ENCODE measurements at places on chromosomes 2 and 18. TPM values are rescaled to one million over a fixed set of nuclear protein-coding genes. Genes with fewer than 3 reads are reported as not detected.
A peak's percentile ranks its signal among the peaks of the same experiment; 100 is the strongest.

- no peak for DNase-seq
Observed at GRCh38 chr2:62895632-62896009, 155.0 kb upstream of the OTX1 start.

- no peak for DNase-seq
Observed at GRCh38 chr2:18125303-18125702, 246.8 kb downstream of the KCNS3 start.

GRCh38 chr2:141557329-141558095, 573.3 kb downstream of the LRP1B start:
- peak; percentile 25 for DNase-seq

GRCh38 chr2:130251873-130252620, 53.8 kb upstream of the TUBA3E start:
- DNase-seq, result peak; percentile 24

GRCh38 chr2:238873381-238873801, 25.5 kb downstream of the TWIST2 start:
- DNase-seq, result no peak

DNA sequence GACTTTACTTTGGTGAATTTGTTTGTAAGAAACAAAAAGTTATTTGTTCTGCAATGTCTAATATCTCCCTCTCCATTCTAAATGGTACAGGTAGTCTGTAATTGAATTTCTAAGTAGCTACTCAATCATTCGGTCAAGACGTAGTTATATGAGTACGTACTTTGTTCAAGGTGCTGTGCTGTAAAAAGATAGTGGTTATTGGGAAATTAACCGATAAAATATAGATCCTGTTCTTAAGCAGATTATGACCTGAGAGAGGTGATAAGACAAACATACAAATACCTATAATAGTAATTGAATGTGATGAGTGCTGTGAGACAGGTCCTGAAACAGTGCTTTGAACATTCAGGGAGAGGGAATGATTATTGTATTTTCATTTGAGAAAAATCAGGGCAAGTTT, 7.1 kb downstream of the NCOA1 start:
- DNase-seq, result no peak

GRCh38 chr2:109218087-109218791, 89.2 kb downstream of the SH3RF3 start:
- DNase-seq, result no peak

DNA sequence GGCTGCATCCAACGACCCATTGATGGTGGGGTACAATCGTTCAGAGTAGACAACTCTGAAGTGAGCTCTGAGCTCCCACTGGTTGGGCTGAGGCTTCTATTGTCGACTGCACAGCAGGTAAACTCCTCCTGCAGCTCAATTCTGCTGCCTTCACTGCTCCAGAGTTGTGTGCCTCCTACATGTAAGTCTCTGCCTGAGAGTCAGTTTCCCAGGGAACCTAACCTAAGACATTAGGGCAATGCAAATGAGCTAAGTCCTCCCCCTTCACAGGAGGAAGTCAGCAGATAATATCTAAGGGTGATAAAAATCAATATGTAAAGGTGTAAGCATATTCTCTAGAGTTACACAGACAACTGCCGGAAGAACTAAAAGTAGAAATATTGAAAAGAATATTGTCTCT, 22.5 kb upstream of the ACYP2 start:
- DNase-seq, result no peak

- DNase-seq, result no peak
Observed at GRCh38 chr2:50956886-50957285, 75.0 kb downstream of the NRXN1 start.

- no peak for DNase-seq
Observed at GRCh38 chr18:13284330-13285027, 65.9 kb downstream of the LDLRAD4 start.

- no peak for DNase-seq
Observed at GRCh38 chr2:106168657-106169056, 25.4 kb downstream of the UXS1 start.

GRCh38 chr2:113915082-113915819, 25.4 kb downstream of the ACTR3 start:
- no peak for DNase-seq

DNA sequence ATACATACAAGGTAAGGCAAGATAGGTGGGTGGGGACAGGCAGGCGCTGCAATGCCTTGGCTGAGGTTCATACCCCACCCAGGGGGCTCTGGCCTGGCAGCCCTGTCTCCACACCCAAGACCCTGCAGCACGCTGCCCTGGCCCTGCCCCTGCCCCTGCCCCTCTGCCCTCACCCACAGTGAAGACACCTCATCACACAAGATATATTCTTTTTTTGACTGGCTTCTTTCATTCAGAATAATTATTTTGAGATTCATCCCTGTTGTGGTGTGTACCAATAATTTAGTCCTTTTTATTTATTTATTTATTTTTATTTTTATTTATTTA, 11.4 kb upstream of the B3GNT7 start:
- DNase-seq, result no peak

DNA sequence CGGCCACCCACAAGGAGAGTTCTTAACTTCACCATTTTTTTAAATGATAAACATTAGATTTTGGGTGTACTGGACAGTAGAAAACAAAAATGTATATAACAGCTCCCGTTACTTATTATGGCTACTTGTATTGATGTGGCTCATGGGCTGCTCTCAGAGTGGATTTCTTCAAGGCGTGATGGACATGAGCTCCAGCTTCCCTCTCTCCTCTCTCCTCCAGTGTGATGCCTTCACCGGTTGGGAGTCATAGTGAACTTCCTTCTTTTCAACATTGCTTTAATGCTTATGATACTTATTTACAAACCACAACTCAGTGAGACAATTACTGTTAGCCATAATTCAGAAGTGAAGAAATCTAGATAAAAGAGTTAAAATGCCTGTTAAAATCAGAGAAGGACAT, 515.2 kb downstream of the RNF144A start:
- DNase-seq, result no peak

DNA sequence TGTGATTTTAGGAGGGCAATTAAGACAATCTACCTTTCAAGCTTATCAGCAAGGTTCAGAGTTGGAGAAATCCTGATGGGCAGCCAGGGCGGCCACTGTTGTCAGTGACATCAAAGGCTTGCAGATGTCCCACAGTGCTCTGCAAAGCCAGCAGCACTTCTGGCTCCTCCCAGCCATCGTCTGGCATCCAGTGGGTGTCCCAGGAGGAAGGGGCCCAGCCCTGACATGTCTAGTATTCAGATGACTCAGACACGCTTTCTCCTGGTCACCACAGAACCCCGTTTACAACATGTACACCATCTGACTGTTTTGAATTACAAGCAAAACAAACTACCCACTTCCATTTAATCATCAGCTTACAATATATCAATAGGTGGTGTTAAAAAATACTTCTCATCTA, 61.4 kb downstream of the CYRIA start:
- DNase-seq, result no peak

- DNase-seq, result no peak
Observed at GRCh38 chr2:103295591-103295990, 533.8 kb downstream of the TMEM182 start.

DNA sequence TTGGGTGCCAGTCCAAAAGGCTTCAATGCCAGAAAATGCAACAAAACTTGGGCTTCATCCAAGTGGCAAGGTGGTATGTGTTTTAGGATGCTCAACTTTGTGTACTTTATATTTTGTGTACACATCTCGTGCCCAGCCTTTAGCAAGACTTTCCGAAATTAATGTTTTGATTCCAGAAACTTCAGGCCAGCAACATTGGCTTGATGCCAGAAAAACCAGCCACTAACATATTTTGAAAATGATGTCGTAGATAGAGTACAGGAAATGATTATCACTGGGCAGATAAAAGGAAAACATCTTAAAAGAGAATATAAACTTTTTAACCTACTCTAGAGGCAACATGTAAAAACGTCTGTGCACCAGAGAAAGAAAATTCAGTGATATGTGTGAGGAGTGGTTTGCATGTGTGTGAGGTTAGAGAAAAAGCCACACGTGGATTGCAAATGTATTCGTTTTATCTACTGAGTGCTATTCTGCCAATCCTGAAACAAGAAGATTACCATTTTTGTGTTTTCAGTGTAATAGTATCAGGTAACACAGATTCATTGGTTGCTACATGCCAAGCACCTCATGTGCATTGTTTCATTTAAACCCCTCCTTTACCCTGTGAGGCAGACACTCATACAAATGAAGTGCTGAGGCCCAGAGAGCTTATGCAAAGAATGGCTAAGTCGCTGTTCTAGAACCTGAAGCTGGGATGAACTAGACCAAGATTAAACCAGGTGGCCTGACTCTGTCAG, 264.8 kb downstream of the C1D start:
- no peak for DNase-seq

APCDD1 gene
- 0.51 TPM for total RNA-seq

MATN3 gene
- 2.3 TPM for total RNA-seq

MC5R gene
- not detected for total RNA-seq

ALPP gene
- not detected for total RNA-seq

FAP gene
- total RNA-seq, result 2.1 TPM

TMEM200C gene
- total RNA-seq, result not detected

PLA2R1 gene
- 5.8 TPM for total RNA-seq

DYNC2LI1 gene
- 24.0 TPM for total RNA-seq

SP140L gene
- 55.2 TPM for total RNA-seq

SRD5A2 gene
- total RNA-seq, result not detected

IL1A gene
- total RNA-seq, result 6.4 TPM

OBSL1 gene
- total RNA-seq, result 76.5 TPM

PEX13 gene
- total RNA-seq, result 32.0 TPM

IL1R1 gene
- 8.7 TPM for total RNA-seq
